ENCODE measurements at places on chromosomes 13 and 19. TPM values are rescaled to one million over a fixed set of nuclear protein-coding genes. Genes with fewer than 3 reads are reported as not detected.

Gene ZNF443
- 2.9 TPM for total RNA-seq

Gene CLIP3
- total RNA-seq, result 3.7 TPM

Gene CDX2
- total RNA-seq, result not detected

Gene NCLN
- total RNA-seq, result 43.7 TPM

Gene SHISA7
- not detected for total RNA-seq

Gene FCGBP
- 0.15 TPM for total RNA-seq

Gene GZMM
- not detected for total RNA-seq

Gene PNMA8A
- total RNA-seq, result 0.94 TPM

Gene CLEC11A
- total RNA-seq, result 17.4 TPM

Gene ICAM1
- total RNA-seq, result 20.7 TPM

Gene IGSF23
- total RNA-seq, result 0.08 TPM

Gene ZNF552
- total RNA-seq, result 3.7 TPM

Gene KLC3
- total RNA-seq, result 0.23 TPM

Gene CD79A
- total RNA-seq, result not detected

Gene GPC5
- 0.12 TPM for total RNA-seq

Gene KLK15
- not detected for total RNA-seq

Gene TMEM86B
- total RNA-seq, result 0.98 TPM

Gene DAND5
- total RNA-seq, result not detected

Gene ZNF763
- total RNA-seq, result 2.3 TPM

Gene SOX21
- total RNA-seq, result not detected

Gene CEACAM4
- total RNA-seq, result not detected
